ENCODE measurements at places on chromosomes 7 and 10. TPM values are rescaled to one million over a fixed set of nuclear protein-coding genes. Genes with fewer than 3 reads are reported as not detected.

GRCh38 chr10:133096616-133097269 lies 9.0 kb downstream of the ADGRA1 start:
- no peak for DNase-seq

DNA sequence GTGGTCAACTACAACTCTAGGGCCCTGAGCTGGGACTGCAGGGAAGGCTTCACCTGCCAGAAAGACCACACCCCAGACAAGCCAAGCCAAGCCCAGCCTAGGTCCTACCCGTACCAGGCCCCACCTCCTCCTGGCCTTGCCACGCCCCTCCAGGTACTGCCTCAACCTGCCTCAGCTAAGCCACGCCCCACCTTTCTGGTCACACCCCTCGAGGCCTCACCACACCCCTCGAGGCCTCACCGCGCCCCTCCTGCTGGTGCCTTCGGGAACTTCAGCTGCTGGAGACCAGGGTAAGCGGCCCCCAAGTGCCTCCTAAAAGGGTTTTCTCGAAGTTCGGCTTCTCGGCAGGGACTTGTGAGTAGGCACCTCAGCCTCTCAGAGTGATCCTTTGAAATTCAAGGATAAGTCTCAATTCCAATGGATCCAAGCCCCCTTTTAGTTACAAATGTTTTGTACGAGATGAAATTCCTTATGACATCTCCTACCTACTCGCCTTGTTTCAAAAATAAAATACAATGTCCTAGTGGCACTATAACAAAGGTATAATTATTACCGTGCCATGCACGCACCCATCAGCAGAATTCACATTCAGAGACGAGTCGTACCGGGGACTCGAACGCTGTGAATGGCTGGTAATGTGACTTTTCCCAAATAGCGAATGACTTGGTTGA lies 171.2 kb downstream of the ARHGAP21 start:
- DNase-seq, result peak; percentile 17

Gene EPHA1
- not detected for total RNA-seq

GRCh38 chr10:116490028-116490662 lies 55.6 kb upstream of the PNLIP start:
- no peak for DNase-seq

DNA sequence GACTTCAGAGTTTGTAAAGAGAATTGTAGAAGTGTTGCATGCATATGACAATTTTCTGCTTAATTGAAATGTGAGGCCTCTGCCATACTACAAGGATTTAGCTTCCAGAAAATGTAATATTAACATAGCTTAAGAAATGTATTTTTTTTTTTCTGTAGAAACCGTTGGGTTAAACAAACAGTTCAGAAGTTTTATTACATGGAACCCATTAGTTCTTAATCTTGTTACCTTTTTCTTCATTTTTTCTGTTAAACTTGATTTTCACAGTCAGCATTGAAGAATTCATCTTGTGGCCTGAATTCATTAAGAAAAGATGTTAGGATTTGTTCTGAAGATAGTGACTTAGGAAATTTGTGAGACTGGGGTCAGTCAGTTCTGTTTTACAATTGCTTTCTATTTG lies 4.9 kb downstream of the PTEN start:
- DNase-seq, result no peak

DNA sequence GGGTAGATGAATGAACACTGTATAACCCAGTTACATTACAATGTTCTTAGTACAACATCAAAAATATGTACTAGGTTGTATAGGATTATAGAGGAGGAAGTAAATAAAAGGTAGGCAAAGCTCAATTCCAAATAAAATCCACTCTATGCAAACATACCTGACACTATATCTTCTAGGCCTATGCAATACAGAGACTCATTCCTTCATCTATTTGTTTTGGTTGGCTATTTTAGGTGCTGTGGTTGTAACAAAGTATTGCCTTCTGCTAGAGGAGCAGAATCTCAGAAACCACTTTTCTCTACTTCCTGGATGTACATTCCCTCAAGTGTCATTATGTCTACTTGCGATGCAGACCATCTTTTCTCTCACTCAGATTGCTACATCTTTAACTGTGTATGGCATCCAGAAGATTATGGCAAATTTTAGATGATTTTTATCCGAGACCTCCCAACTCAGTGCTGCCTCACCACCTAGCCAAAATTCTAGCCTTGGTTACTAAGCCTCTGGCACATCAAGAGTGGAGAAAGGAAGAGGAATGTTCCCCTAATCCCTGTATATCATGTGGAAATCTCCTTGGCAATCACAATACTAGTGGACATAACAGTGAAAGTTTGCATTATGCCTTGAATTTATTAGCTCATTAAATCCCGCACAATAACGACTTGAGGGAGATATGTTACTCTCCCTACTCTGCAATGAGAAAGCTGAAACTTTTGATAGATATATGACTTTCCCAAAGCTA lies 5.5 kb upstream of the TFPI2 start:
- no peak for DNase-seq
